Fibroblast of gingiva (primary cell): ENCODE measurements at places on chromosomes 1 and 21.

DNA sequence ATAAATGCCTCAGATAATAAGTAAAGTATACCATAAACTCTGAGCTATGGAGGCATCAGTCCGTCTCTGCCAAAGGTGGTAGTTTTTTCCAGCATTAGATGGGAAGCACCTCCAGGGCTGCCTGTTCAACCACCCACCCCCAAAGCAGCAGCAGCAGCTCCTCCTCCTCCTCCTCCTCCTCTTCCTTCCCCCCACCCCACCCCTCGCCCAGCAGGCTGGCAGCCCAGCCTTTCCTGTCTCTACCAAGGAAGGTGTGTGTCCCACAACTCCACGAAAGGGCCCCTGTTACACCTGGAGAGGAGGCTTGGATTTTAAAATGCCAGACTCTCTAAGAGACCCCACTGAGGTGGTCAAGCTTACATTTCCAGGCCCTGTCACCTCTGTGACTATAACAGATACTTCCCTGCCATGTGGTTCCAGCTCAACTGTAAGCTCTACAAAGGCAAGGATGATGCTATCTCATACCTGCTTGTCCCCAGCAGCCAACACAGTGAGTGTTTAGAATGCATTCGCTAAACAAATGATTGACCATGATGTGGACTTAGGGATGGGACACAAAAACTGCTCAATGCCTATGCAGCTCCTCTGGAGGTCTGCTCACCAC, 76.7 kb downstream of the GFI1 start:
- DNase-seq = no peak

GRCh38 chr1:161153682-161154337, at the start of gene UFC1:
TSS of gene UFC1 (plus strand) at chr1:161153978. CDS start at chr1:161153998, 20 bp downstream.
- peak; percentile 91 for DNase-seq

DNA sequence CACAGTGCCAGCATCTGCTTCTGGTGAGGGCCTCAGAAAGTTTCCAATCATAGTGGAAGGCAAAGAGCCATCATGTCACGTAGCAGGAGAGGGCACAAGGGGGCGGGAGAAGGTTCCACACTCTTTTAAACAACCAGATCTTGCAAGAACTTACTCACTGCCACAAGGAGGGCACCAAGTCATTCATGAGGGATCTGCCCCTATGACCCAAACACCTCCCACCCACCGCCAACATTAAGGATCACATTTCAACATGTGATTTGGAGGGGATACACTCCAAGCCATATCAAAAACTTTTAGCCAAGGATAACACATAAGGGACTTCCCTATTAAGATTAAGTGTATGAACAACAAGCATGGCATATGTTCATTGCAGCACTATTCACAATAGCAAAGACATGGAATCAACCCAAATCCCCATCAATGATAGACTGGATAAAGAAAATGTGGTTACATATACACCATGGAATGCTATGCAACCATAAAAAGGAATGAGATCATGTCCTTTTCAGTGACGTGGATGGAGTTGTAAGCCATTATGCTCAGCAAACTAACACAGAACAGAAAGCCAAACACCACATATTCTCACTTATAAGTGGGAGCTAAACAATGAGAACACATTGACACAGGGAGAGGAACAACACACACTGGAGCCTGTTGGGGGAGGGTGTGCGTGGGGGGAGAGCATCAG, 19.9 kb upstream of the SLC35F3 start:
- DNase-seq = no peak

- DNase-seq = no peak
Measured at GRCh38 chr21:32100423-32100822, 178.4 kb downstream of the MIS18A start.

DNA sequence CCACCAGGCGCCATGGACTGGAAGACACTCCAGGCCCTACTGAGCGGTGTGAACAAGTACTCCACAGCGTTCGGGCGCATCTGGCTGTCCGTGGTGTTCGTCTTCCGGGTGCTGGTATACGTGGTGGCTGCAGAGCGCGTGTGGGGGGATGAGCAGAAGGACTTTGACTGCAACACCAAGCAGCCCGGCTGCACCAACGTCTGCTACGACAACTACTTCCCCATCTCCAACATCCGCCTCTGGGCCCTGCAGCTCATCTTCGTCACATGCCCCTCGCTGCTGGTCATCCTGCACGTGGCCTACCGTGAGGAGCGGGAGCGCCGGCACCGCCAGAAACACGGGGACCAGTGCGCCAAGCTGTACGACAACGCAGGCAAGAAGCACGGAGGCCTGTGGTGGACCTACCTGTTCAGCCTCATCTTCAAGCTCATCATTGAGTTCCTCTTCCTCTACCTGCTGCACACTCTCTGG, 3.8 kb downstream of the GJB3 start:
- DNase-seq = no peak

- DNase-seq = peak; percentile 34
Measured at GRCh38 chr1:8525216-8525557, 207.3 kb downstream of the SLC45A1 start.

DNA sequence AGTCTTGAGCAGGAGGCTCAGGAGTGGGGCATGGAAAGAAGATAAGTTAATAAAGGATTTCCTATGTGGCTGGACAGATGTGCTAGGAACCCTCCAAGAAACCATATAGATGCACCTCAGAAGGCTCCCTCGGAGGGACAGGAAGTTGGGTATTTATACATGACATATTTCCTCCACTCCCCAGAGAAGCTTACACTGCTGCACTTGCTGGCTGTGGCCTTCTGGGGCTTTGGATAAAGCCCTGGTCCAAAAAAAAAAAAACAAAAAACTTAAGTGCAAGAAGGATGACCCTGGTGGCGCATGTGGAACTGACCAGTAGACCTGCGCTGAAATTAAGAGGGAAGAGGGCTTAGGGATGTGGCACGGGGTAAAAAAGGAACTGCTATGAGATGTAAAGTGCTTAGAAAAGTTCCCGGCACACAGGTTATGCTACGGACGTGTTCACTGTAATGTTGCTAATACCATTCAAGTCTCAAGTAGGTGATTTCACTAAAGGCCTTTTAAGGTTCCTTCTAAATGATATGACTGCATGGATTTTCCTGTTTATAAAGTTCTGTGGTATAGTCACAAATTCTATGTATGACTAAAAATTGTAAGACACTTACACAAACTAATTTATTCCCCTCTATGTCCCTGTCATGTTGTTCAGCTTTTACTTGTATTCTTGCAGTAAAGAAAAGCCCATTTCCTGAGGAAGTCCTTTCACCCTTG, 253.6 kb downstream of the HMCN1 start:
- DNase-seq = no peak

DNA sequence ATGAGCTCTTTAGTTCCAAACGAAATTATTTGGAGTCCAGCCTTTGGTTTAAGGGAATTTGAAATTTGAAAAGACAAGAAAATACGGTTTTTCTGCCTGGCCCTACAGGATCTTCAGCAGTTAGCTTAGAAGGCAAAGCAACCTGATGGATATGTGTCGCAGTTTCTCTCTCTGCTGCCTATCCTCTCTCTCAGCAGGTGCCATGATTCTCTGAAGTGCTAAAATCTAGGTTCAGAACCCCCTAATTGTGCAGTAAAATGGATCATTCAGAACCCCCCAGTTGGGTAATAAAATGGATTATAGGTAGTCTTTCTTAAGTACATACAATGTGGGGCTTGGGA, 446 bp upstream of the DEPDC1 start:
- DNase-seq = no peak

DNA sequence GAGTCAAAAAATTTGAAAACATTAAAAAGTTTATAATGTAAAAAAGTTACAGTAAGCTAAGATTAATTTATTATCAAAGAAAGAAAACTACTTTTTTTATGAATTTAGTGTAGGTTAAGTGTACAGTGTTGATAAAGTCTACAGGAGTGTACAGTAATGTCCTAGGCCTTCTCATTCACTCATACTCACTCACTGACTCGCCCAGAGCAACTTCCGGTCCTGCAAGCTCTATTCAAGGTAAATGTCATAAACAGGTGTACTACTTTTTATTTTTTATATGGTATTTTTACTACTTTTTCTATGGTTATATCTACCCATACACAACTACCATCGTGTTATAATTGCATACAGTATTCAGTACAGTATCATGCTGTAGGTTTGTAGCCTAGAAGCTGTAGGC, 49.6 kb downstream of the TBX19 start:
- DNase-seq = no peak

GRCh38 chr1:78606274-78606673, 14.0 kb upstream of the IFI44L start:
- no peak for DNase-seq

DNA sequence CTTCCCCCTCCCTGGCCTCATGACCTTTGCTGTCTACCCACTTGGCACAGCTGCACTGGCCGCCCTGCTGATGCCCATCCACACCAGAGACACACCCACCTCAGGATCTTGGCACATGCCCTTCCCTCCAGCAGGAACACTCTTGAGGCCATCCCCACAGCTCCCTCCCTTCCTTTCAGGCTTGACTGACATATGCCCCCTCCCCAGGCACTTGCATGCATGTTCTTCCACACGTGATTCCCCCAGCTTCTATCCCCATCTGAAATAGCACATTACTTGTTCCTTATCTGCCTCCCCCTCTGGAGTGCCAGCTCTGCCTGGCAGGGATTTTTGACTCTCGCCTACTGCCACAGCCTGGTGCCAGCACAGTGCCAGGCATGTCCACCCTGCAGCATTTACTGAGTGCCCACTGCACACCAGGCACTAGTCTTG, 98.5 kb upstream of the SLC25A33 start:
- no peak for DNase-seq

DNA sequence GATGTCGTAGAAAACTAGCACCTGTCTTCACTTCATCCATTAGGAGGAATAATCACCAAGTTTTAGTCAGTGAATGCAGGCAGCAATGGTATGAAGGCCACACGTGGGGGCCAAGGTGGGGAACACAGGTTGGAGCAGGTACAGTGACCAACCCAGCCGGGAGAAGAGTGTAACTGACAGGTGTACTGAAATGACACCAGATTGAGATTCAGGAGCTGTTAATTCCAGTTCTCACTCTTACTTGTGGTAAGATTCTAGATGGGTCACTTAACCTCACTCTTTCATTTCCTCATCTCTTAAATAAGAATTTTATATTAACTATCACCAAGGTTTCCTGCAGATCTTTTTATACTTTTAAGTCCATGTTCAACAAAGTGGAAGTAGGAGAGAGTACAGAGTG, 206.2 kb upstream of the PTBP2 start:
- no peak for DNase-seq

GRCh38 chr1:38690790-38691449, 168.7 kb downstream of the RRAGC start:
- DNase-seq = no peak

DNA sequence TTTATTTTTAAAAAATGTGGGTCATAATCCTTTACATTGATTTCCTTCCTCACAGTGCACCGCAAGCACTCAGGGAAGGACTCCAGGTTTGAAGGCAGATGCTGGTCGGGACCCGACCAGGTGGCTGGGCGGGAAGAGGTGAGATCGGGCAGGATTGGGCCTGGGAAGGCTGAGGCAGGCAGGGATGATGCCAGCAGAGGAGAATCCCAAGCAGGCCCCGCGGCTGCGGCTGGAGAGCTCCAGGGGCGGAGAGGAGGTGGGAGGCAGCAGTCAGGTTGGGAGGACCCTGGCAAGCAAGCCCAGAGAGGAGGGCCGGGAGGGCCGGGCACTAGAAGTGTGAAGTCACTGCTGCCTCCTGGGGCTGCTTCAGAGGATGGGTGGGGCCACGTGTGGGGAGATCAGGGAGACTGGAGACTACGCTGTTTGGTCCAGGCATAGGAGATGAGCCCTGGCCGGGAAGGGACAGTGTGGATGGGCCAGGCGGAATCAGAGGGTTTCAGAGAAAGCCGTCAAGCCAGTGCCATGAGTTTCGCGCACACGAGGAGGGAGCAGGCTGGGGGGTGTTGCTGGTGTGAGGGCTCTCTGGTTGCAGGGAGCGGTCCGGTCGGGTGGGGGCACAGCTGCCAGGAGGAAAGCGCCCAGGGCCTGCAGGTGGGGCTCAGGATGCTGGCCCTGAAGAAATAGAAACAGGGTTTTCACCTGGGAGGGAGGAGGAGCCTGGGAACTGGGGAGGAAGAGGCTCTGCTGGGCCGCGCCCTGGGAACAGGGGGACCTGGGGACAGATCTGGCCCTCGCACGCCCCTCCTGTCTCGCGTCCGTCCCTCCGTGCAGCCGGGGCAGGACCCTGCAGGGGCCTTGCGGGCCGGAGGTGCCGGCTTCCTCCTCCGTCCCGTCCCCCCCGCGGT, 888 bp upstream of the COL18A1 start:
- DNase-seq = no peak

DNA sequence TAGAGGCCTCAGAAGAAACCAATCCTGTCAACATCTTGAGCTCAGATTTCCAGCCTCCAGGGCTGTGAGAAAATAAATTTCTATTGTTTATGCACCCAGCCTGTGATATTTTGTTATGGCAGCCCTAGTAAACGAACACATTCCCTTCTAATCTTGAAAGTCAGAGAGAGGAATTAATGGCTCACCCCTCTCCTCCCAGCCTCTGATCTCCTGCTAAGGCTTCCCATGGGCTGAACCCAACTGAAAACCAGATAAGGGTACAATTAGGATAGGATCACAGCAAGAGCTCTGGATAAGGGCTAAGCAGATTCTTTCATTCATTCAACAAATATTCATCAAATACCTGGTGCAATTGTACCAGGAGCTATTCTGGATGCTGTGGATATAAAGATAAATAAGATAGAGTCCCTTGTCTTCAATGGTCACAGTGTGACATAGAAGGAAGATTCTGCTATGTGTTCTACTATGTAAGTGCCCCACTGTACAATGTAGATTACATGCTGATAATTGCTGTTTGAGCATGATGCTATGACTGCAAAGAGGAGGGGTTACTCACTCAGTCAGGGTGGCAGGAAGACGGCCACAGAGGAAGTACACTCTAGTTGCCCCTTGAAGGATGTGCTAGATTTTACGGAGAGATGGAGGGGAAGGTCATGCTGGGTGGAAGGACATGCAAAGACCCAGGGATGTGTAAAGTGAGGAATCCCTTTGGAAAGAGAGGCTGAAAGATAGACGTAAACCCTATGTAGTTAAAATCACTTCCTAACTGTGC, 203.3 kb upstream of the JUN start:
- DNase-seq = no peak

DNA sequence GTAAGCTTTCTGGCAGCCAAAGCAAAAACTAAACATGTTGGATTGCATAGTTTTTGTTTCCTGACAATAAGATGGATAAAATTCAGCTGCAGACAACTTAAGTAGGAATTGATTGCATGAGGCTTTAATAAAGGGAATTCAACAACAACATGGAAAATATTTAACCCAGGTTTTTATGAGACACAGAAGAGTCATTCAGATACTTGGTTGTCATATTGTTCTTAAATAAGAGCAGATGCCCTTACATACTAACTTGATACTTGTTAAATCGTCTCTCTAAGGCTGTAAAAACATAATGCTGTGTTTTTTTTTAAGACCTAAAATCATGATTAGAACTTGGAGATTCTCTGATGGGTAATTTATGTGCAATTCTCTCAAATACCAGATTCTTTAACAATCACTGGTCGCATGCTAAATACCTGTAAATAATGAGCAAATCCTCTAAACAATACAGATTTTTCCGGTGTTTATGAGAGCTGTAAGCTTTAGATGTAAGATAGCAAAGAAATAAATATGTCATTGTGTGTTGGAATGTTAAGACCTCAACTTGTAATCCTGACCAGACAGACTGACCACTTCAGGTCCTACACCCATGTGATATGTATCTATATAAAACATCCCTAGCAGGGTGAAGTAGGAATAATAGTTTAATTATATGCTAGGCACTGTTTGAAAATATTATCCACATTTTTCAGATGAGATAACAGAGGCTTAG, 37.8 kb upstream of the CD34 start:
- DNase-seq = no peak

- no peak for DNase-seq
Measured at GRCh38 chr21:25997788-25998611, 172.6 kb downstream of the APP start.
